ENCODE measurements at places on chromosomes 12 and 14.

GRCh38 chr14:49893309-49894213 is 679 bp downstream of the ARF6 start:
- DNase-seq: peak; percentile 62

GRCh38 chr12:93894391-93895088 is 217.4 kb downstream of the CRADD start:
- no peak for DNase-seq

DNA sequence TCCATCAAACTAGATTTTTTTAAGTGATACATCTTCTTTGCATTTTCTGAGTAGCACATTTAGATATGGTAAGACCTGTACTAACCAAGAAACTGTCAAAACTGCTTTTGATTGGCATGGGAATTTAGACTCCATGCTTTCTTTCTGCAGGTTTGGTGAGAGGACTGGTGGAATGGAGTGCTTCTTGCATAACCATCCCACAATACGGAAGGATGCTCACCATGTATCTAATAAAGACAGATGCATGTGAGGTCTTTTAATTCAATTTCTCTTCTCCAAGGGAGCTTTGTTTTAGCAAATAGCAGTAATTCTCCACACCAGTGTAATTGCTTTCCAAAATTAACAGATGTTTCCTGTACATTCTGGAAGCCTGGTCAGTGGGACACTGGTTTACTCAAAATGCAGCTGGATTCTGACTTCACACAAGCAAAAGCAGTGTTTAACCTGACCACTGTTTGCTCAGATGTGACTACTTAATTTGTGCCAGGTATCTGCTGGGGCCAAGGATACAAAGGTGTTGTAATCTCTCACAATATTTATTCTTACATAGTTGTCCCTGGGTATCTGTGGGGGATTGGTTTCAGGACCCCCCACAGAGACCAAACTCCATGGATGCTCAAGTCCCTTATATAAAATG is 26.1 kb downstream of the FGD6 start:
- no peak for DNase-seq

DNA sequence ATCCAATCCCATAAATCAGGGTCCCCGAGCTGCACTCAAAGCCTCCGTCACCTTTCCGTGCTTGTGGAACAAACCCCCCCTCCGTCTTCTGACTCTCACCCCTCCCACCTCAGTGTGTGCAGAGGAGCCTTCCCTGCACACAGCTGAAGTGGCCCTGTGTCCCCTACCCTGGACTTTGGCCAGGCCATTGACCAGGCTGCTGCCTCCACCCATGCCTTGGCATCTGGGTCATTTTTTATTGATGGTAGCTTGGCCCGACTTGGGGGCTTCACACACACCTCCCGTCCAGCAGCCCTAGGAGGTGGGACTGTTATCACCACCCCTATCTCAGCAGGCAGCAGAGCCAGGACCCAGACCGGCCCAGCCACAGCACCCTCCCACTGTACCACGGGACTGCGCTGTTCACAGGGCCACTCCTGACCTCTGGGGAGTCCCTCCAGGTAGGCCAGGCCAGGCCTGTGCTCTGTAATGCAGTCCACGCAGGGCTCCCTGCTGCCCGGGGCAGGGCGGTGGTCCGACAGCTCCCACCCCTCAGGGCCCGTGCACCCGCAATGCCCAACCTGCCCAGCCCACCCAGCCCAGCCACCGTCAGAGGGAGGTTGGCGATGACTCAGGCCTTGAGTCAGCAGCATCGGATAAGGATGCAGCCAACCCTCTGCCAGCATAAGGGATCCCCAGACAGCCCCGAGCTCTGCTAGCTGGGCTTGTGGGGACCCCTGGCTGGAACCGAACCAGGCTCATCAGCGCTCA is 9.2 kb upstream of the INF2 start:
- peak; percentile 87 for DNase-seq

DNA sequence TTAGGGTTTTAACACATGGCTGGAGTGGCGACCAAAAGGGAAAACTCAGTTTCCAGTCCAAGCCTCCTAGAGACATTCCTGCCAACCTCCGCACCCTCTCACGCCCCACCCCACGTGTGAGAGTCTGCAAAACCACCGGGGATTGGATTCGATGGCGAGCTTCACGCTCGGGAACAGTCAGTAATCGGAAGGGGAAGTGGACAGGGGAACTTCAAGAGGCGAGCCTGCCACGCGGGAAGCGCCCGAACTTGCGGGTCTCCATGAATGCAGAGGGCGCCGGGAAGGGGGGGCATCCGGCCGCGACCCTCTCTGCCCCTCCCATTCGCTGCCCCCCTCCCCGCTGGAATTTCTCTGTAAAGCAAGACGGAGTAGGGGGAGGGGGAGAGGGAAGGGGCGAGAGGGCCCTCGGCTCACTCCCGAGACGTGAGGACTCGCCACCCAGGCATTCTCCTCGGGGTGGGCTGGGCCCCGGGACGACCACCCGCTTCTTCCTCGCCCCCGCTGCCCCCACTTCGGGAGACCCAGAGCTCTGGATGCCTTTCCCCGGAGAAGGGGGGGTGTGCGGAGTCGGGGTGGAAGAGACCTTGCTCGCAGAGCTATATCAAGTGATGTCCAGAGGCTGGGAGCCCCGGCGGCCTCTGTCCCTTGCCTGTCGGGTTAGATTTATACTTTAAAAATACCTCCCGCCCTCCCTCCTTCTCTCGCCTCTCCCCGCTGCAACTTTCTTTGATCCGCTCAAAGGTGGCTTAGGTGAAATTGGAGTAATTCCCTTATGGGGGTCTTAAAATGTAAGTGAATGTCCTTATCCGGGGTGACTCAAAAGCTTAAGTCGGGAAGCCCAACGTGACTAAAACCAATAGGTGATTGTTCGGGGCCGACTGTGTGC is 2.5 kb upstream of the CCND2 start:
- peak; percentile 45 for DNase-seq

DNA sequence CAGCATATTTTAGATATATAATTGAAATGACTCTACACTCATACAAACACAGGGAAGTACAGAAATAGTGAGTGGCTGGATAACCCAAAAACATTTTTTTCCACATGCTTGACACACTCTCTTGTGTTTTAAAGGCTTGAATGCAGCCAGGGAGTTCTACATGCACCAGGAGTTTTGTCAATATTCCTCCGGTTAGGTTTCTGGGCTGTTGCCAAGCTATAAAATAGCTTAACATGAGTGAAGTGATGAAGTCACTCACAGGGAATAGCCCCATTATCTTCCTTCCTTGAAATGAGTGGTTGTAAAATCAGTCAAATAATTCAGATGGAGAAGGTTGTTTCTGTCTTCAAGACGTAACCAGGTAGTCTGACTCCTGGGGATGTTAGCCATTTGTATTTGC is 582.7 kb downstream of the SLC6A15 start:
- no peak for DNase-seq
